ENCODE measurements at places on chromosomes 4 and X.

GRCh38 chr4:134024251-134024650, 177.3 kb downstream of the PABPC4L start:
- DNase-seq, result no peak

- DNase-seq, result no peak
Observed at GRCh38 chr4:89245459-89245858, 62.1 kb downstream of the GPRIN3 start.

DNA sequence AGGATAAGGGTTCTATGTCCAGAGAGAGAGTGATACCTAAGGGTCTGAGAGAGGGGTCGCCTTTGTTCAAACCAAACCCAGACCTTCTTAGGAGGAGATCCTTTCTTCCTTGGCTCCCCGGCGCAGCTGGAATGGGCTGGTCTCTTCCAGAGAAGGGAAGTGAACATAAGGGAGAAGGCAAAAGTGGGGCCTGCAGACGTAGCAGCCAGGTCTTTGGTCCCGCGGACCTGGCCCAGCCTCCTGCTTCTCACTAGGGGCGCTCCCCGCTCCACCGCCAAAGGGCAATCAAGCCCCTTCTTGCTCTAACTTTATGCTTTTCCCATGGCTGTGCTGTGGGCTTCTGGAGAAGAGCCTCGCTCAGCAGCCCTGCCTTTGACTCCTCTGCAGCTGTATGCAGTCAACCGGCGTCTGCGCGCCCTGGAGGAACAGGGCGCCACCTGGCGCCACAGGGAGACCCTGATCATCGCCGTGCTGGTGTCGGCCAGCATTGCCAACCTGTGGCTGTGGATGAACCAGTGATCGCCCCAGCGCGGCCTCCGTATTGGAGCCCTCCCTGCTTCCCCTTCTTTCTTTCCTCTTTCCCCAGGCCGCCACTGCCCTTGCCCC, 6.5 kb downstream of the FATE1 start:
- no peak for DNase-seq

- DNase-seq, result no peak
Observed at GRCh38 chr4:15805583-15806517, 27.7 kb downstream of the CD38 start.

GRCh38 chr4:74840936-74841509, 46.7 kb upstream of the BTC start:
- DNase-seq, result no peak

DNA sequence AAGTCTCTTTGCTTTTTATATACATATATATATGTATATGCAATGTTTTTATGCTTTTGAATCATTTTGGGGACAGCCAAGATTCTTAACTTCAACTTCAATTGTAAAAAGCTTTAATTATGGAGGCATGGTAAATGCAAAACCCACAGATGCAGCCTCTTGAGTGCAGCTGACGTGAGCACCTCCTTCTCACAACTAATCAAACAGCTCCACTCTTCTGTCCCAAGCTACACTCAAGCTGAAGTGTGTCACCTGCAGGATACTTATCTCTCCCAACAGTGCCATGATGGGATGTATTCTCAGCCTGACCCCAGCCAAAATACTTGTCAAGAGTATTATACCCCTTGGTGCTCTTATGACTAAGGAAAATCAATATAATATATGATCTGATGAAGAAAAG, 60.7 kb upstream of the BLTP1 start:
- DNase-seq, result no peak

DNA sequence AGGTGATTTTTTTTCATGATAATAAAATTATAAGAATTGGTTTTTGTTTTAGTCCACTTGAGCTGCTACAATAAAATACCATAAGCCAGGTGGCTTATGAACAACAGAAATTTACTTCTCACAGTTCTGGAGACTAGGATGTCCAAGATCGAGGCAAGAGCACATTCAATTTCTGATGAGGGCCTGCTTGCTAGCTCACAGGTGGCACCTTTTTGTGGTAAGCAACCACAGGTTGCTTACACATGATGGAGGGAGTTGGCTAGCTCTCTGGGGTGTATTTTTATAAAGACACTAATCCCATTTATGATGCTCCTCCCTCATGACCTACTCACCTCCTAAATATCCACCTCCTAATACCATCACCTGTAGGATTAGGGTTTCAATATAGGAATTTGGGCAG, 1248.5 kb upstream of the TENM3 start:
- no peak for DNase-seq

GRCh38 chrX:36867143-36867542, 141.0 kb upstream of the FAM47C start:
- no peak for DNase-seq

GRCh38 chrX:64394059-64394873, 986 bp downstream of the MTMR8 start:
- DNase-seq, result no peak

- DNase-seq, result no peak
Observed at GRCh38 chrX:43581888-43582539, 74.1 kb upstream of the MAOA start.

- no peak for DNase-seq
Observed at GRCh38 chr4:20395160-20395773, 143.6 kb downstream of the SLIT2 start.

GRCh38 chr4:68337004-68337403, 12.9 kb downstream of the YTHDC1 start:
- DNase-seq, result no peak

- no peak for DNase-seq
Observed at GRCh38 chr4:179626687-179627086, 2184.4 kb upstream of the AGA start.
